Stimulated activated memory B cell treated with anti-CD40 and anti-IgM and Interleukin-4, amounts not matched to agents 10 μg/mL and 1 μg/mL and 100 μg/mL, for 72 hours (primary cell): ENCODE measurements at places on chromosomes 12 and 14.

DNA sequence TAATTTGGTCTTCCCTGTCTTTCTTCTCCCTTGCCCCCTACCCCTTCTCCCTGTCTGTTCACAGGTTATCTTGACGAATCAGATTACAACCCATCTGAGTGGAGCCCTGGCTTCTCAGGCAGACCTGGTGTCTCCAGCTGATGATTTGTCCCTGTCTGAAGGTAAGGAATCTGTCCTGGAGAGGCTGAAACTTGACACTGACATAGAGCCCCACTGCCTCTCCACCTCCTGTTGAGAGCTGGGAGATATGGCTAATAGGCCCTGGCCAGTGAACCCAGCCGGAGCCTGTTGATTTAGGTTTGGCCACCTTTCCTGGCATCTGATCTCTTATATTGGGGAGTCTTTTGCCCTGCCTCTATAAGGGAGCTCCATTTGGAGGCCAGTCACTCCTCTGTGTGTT is 472.2 kb downstream of the RAD51B start:
- no peak for ATAC-seq

DNA sequence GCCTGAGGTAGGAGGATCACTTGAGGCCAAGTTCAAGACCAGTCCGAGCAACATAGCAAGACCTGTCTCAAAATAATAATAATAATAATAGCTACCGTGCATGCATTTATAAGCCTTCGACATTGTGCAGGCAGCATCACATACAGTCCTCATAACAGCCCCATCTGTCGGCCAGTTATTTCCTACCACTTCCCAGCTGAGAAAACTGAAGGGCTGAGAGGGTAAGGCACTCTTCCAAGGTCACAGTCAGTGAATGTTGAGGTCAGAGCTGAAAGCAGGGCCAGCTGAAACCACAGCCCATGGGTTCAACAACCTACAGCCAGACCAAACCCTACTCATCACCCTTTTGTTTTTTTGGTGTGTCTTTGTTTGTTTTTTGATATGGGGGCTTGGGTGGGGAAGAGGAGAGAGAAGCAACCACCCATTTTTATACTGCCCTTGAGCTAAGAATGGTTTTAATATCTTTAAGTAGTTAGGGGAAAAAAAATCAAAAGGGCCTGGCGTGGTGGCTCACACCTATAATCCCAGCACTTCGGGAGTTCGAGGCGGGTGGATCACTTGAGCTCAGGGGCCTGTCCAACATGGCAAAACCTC is 16.8 kb upstream of the ITPK1 start:
- ATAC-seq: peak; percentile 51

GRCh38 chr14:64298773-64299172 is 4.6 kb upstream of the ESR2 start:
- no peak for ATAC-seq

DNA sequence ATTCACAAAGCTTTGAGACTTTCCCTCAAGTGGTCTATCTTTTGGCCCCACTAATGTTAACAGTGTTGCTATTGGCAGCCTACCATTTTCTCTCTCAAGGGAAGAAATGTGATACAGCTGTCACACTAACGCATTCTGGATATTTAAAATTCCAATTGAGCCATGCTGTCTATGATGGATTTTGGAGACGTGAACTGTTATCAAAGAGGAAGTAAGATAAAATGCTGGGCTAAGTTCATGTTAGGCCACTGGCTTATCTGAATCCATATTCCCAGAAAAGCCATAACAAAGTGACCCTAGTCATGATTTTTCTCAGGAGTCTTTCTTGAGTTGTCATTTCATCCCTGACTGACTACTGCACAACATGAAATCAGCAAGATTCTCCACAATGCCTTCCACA is 200.2 kb downstream of the PHLDA1 start:
- no peak for ATAC-seq

- no peak for ATAC-seq
Observed at GRCh38 chr14:84694161-84694560, 835.8 kb upstream of the FLRT2 start.

GRCh38 chr12:23669691-23670090 is 279.8 kb downstream of the SOX5 start:
- ATAC-seq: no peak
